ENCODE measurements at places on chromosomes 5 and 9.

GRCh38 chr5:163312598-163312997, 124.8 kb upstream of the CCNG1 start:
- no peak for DNase-seq

- DNase-seq, result no peak
These were observed 36.2 kb upstream of the POU5F2 start for GRCh38 chr5:93777620-93778019.

DNA sequence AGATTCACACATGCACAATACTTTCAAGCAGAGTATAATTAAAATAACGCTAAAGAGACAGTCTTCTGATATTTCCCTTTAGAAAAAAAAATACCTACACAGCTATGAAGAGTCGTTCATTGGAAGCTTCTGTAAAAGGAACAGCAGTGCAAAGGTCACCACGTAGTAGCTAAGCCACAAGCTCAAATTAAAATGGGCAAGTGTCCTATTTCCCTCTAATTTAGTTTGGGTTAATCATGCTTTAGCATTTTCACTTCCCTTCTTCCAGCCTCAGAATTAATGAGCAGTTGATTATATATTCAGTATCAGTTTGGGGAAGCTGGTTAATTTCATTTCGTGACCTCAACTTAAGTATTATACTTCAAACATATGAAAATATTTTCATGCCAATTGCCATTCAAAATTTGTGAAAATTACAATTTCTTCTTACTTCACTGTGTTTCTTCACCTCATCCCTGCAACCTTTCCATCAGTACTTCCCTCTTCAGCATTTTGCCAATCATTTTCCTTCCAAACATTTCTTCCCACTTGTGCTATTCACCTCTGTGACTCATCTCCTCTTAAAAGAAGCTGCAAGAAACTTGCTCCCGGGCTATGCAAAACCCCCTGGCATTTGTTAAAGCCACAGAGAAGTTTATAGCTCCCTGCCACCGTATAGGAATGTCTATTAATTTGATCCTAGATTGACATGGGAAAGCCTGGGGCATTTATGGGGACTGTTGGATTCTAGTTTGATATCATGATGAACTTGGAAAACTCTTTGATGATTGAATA, 83.0 kb downstream of the DMRTA1 start:
- no peak for DNase-seq

GRCh38 chr5:115322729-115323128, 26.3 kb upstream of the CCDC112 start:
- no peak for DNase-seq

DNA sequence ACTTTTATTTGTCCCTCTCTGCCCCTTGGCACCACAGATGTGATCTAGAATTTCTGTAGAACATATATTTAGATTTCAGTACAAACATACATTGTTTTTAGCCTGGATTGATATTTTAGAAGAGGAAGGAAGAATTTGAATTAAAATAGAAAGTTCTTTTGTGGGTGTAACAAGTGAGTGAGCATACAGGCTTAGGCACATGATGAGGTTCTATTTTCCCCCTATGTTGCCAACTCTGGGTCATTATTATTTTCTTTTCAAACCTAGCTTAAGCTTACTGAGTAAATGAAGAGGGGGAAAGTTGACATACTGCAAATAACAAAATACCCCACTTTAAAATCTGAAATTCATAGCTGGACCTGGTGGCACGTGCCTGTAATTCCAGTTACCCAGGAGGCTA, 102.9 kb downstream of the GCNT1 start:
- DNase-seq, result no peak

DNA sequence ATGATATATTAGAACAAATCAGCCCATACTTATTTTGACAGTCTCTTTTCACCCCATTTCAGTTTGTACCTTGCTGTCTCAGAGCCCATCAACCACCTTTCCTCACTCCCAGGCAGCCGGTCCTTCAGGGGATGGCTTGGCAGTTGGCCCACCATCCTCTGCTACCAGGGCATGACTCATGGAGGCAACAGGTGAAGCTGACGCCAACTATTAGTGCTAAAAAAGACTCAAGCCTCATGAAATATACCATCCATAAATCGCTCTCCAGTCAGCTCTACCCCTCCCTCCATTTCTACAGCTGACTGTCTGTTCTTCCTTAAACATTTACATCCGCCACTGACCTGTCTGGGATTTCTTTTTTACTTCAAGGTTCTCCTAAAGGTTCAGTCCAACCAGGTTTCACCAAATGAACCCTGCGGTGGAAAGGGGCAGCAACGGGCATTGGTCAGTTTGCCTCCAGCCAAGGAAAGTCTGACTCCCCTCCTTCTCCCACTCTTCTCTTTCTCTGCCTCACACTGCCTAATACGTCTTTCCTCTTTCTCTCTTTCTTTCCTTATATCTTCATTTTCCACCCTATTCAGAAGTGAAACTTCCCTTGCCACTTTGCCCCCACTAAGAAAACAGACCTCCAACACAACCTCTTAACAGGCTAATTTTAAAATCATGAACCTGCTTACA, 439.1 kb downstream of the RAB3C start:
- DNase-seq, result no peak

DNA sequence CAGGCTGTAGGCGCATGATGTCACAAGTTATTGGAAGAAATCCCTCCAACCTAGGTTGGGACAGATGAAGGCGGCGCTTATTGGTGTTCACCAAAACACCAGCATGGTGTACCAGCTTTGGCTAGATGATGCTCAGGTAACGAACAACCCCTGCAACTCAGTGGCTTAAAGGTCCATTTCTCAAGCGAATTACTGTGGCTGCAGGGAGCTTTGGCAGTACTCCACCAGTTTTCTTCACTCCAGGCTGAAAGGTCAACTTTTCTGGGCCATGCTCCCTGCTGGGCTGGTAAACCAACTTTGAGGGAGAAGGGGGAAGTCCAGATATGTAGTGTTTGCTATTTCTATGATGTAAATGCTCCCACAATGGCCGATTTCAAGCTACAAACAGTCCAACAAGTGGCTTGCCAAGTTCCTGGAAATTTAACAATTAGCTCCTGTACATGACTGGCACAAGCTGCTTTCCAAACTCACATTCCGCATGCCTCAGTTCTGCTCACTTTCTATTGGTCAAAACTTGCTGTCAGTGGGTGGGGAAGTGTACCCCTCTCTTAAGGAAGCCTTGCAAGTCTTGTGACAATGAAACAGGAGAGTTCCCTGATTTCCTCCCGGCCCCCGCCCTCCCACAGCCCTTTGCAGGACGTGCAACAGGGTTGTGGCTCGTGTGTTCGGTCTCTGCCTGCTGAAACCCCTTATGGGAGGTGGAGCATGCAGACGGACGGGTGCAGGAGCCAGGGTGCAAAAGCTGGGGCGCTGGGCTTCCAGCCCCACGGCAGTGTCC, 588 bp upstream of the ZBED3 start:
- DNase-seq, result no peak

GRCh38 chr5:10339058-10339811, 14.3 kb upstream of the MARCHF6 start:
- DNase-seq, result no peak

- DNase-seq, result no peak
These were observed at the start of gene CDKN2A for GRCh38 chr9:21993893-21994555. CDKN2A (minus strand) TSS chr9:21994392.

DNA sequence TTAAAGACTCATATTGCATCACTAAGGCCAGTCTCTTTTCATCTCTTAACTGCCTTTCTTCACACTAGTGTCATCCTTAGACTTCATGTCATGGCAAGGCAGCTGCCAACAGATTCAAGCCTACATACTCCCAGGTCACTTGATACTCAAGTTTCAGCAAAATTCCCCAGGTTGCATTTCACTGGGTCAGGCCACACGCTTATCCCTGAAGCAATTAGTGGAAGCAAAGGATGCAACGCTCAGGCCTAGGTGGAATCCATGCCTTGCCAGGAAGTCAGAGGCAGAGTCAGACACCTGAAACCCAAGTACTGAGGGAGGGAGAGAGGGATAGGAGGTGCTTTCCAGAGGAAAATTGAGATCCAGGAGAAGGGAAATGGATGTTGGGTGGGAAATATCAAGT, 28.9 kb downstream of the YIPF5 start:
- DNase-seq, result no peak

- DNase-seq, result no peak
These were observed 159.5 kb upstream of the ACTBL2 start for GRCh38 chr5:57642066-57642465.

- DNase-seq, result no peak
These were observed 962 bp upstream of the TXN start for GRCh38 chr9:110257097-110257841.

GRCh38 chr5:119316906-119317305, 38.9 kb upstream of the TNFAIP8 start:
- DNase-seq, result no peak

- peak; percentile 88 for DNase-seq
These were observed 17.7 kb upstream of the AKNA start for GRCh38 chr9:114405294-114406034.

DNA sequence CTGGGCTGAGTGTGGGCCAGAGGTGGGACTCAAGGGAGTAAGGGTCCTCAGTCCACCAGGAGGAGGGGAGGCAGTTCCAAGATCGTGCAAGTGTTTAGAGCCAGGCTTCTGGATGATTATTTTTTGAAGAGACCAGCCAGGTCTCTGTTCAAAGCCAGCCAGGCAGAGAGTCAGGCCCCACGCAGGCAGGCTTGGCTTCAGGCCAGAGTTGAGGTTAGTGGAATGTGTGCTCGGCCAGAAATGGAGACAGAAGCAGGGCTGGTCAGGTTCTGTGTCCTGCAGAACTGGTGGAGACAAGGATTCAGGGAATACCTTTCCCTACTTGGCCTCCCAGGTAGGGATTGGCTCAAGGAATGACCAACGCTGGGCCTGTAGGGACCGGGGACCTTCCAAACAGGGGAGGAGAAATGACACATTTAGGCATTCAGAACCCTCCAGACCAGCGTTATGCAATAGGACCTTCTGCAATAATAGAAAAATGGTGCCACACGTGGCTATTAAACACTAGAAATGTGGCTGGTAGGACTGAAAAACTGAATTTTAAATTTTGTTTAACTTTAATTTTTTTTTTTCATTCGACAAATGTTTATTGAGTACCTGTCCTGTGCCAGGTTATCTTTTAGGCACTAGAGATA, 106.2 kb downstream of the CMYA5 start:
- DNase-seq, result no peak

GRCh38 chr9:128886211-128886891, 4.4 kb downstream of the LRRC8A start:
- DNase-seq, result no peak

DNA sequence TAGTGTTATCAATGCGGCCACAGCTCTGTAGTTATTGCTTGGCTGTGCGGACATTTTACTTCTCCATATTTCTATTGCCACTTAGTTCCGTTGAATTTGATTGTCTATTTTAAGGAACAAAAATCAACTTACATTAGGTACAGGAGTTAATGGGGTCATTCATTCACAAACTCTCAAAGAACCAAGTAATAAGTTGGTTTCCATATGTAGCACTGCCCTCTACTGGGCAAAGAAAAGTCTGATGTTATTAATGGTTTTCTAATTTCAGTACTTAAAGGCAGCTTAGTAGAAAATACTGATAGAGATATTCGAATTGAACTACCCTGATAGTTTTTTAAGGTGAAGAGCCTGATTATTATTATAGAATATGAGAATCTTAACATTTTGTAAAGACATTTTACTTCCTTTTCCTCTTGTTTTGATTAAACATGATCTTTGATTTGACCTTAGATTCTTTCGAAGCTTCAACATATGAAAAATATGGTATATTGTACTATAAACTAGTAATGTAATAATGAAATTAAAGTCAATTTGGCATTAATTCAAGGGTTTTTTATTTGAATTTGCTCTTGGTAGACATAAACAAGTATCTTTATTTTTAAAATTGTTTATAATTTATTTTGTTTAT, 119.5 kb upstream of the CTNND2 start:
- no peak for DNase-seq

- DNase-seq, result peak; percentile 79
These were observed 20.4 kb downstream of the ANKS6 start for GRCh38 chr9:98775831-98776441.

DNA sequence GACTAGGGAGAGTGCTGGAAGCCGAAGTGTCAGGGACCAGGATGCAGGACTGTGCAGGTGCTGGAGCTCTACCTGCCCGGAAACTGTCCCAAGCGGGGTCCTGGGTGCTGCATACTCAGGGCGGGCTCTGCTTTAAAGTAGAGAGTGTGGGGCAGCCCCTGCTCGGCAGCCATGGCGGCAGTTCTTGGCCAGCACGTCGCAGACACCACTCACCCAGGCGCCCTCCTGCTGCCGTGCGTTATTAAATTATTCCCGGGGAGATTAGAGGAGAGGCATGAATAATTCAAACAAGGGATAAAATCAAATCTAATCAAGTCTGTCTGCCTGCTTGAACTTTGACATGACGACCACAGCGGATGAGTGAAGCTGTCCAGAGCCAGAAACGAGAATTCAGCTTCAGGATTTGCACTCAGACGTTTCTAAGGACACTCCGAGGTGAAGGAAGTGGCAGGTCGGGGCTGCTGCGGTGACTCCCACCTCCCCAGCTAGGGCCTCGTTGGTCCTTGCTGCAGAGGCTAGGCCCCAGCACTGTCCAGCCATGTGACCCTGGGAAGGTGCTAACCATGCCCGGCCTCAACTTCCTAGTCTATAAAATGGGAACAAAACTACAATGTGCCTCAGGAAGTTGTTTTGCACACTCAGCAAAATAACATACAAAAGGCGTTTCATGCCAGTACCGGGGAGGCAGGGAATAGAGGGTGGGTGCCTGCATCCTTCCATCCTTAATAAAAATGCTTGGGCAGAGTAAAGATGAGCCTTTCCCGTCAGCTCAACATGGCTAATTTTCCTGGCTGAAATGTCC, 91.3 kb upstream of the ADAMTS2 start:
- DNase-seq, result no peak

DNA sequence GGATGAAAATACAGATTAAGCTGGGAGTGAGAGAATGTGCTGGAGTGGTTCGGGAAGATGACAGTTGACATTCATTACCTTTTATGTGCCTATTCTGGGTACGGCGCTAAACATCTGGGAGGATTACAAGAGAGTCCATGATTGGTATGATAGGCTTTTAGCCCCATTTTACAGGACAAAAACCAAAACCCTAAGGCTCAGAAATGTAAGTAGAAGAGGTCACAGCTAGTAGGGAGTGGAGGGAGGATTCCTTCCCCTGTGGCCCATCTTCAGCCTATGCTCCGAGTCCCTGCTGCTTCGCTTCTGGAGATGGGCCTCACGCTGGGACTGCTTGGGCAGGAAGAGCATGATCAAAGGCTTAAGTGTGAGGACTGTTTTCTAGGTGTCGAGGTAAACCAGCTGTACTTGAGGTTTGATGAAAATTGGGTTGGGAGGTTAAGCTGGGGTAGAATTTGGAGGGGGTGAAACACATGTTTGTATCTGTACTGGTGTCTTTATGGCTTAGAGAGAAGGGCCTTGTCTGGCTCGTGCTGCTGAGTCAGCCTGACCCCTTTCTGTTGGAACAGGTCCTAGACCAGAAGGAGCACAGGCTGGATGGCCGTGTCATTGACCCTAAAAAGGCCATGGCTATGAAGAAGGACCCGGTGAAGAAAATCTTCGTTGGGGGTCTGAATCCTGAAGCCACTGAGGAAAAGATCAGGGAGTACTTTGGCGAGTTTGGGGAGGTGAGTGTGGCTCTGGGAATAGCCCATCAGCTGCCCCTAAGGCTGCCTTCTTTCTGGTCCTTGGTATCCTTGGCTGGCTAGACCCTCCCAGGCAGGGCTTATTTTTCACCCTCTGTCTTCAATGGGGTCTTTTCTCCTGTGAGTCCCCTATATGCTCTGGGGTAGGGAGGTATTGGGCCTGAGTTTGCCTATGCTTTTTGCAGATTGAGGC, 2.1 kb downstream of the HNRNPAB start:
- DNase-seq, result no peak
